Activated CD4-positive, alpha-beta T cell treated with anti-CD3 and anti-CD28 coated beads, Interleukin-2, amount 10 ng/mL, durations not matched to agents 7 days and 5 days (primary cell): ENCODE measurements at places on chromosomes 2 and 18. TPM values are rescaled to one million over a fixed set of nuclear protein-coding genes. Genes with fewer than 3 reads are reported as not detected.

The CARF gene
- 13.3 TPM for total RNA-seq

The SATB2 gene
- 0.02 TPM for total RNA-seq

DNA sequence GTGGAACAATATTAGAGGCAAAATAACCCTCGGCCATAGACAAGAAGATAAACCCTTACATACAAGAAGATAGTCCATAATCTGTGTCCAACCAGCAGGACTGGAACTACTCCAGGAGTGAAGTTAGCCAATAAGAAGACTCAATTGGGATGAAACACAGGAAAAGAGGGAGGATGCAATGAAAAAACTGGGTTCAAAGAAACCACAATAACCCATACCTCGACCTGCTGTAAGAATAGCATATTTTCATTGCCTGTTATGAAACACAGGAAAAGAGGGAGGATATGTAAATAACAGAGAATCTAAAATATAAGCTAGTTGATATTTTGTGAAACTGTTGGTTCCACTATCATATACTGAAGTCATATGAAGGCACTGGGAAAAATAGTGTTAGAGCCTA, 87.1 kb upstream of the CSRNP3 start:
- H3K27ac ChIP-seq: no peak overlapping the region
- H3K27me3 ChIP-seq: peaks cover 7% of the 10 kb centered on the region
- H3K36me3 ChIP-seq: no peaks in the 10 kb centered on the region
- DNase-seq: no peak
- H3K4me3 ChIP-seq: no peak overlapping the region

GRCh38 chr2:143933946-143934569, 585.9 kb downstream of the ZEB2 start:
- no peaks in the 10 kb centered on the region for H3K36me3 ChIP-seq
- peaks cover 55% of the 10 kb centered on the region for H3K27me3 ChIP-seq
- H3K27ac ChIP-seq: no peak overlapping the region
- peaks cover 5% of the 10 kb centered on the region for H3K4me1 ChIP-seq
- no peak overlapping the region for H3K4me3 ChIP-seq

GRCh38 chr18:44590956-44591670, 89.6 kb upstream of the SETBP1 start:
- no peak overlapping the region for H3K4me3 ChIP-seq
- no peak overlapping the region for H3K27ac ChIP-seq
- no peak for DNase-seq
- H3K36me3 ChIP-seq: no peaks in the 10 kb centered on the region
- H3K4me1 ChIP-seq: no peaks in the 10 kb centered on the region

DNA sequence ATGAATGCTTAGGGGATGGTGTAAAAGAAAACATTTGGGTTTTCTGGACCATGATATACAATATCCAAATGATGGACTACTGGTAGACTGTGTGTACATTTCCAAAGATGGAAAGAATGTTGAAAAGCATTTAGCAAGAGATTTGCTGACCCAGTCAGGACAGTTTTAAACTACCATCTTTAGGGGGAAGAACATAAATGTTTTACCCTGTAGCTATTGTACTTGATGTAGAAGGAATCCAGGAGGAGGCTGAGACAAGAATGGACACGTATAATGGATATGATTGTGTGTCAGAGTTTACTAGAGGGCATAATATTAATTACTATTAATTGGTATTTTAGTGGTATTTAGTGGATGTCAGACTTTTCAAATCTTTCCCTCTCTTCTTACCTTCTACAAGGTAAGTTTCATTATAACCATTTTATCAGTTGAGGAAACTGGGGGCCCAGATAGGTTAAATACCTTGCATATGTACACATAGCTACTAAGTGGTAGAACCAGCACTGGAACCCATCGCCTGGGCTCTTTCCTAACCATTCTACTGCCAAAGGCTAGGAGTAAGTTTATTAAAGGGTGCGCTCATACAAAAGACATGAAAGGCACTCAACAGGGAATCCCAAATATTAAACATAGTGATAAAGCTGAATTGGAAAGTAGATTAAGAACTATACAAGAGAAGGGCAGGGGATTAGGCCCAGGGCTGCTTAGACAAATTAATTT, 8.9 kb downstream of the TACR1 start:
- no peak for DNase-seq
- H3K27me3 ChIP-seq: peaks cover 15% of the 10 kb centered on the region
- no peak overlapping the region for H3K27ac ChIP-seq
- no peaks in the 10 kb centered on the region for H3K36me3 ChIP-seq
- no peak overlapping the region for H3K4me3 ChIP-seq
